ENCODE measurements at places on chromosomes 3 and 15.

- DNase-seq: no peak
Measured at GRCh38 chr3:67809370-67809935, 155.0 kb upstream of the SUCLG2 start.

GRCh38 chr3:29168696-29169095 lies 112.2 kb upstream of the RBMS3 start:
- DNase-seq: no peak

DNA sequence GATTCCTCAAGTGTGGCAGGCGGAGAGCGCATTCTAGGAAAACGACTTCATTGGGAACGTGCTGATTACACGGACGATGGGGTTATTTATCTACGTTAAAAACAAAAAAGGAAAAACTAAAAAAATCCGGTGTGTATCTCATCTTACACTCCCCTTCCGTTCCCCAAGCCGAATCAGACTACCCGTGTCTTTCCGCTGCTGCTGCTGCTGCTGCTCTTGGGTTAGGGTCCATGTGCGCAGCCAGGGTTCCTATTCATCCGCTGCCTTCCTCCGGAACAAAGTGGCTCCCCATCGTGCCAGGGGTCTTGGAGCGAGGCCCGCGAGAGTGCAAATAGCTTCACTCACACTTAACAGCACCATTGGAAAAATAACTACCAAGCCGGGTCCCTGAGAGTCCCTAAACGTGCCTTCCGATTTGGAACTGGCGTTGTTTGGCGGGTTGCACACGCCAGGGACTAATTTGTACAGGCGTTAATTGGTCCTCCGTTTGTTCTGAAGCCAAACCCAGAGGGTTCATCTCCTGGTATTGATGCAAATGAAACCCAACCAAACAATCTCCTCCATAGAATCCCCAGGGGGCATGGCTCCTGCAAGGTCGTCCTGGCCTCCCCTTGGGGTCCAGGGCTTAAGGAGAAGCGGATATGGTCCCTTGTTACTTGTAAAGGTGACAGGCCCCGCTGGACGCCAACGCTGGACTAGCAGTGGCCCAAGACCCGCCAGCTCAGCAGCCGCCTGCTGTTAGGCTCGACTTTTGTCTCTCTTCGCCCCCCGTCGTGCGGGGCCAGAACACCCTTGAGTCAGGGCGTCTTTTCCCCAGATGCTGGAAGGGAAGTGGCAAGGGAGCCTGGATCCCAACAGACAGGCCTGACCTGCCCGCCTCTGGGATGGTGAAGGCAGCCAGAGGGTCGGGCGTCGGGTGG lies 11.0 kb upstream of the ONECUT1 start:
- DNase-seq: no peak

DNA sequence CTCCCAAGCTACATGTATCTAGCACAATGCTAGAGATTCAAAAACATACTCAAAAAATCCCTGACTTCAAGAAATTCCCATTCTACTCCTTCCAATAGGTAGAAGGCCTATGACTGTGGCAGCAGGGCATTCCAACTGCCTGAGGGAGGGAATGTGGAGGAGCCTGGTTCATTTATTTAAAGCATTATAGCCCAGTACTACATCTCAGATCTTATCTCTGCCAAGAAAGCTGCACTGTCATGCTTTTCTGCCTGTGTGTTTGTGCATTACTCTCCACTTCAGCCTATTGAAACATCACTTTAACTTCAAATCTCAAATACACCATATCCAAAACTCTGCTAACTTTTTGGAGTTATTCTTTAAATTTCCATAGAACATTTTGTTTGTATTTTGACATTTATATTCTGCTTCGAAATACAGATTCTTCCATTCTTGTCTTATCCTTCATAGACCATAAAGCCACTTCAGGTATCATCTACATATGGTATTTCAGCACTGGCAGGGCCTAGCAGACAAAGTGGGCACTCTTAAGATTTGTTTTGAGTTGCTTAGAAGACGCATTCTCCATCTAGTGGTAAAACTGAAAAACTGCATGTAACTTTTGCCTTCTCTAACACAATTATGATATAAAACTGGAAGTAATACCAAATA lies 59.1 kb upstream of the NEDD4 start:
- peak; percentile 53 for DNase-seq

GRCh38 chr3:69791106-69791505 lies 51.8 kb downstream of the MITF start:
- DNase-seq: peak; percentile 96

DNA sequence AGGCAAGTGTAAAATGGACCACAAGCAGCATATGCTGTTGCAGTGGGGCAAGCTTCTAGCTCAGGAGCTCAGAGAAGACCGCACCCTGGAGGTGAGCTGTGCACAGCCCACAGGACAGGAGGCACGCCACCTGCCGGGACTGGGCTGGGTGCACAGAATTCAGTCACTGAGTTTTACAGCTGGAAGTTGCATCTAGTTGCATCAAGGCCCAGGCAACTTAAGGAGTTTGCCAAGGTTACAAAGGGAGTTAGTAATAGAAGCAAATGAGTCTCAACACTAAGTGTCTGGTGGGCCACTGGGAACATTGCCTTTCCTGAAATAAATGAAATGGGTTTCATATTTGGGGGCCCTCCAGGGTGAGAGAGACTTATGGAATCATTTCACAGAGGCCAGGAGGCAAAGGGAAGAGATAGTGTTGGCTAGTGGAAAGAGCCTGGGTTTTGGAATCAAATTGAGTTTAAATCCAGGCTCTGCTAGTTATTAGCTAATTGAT lies 36.0 kb upstream of the TIMP4 start:
- peak; percentile 24 for DNase-seq

DNA sequence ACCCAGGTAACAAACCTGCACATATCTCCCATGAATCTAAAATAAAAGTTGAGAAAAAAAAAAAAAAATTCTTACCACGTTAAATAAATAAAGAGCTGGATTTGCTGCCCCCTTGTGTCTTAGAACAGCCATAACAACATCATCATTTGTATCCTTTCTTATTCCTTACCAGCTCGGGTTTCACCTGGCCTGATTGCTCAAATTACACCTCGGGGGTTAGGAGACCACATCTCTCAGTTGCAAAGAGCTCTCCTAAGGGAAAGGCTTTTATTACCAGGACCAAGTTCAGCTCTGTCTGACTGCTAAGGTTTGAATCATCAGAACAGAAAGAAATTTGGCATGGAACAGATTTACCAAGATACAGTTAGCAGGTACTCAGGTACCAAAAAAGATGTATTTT lies 25.8 kb upstream of the RPL39L start:
- peak; percentile 66 for DNase-seq

All from fibroblast of lung (primary cell).